ENCODE measurements at places on chromosomes 5 and 9.

- no peaks in the 10 kb centered on the region for H3K27me3 ChIP-seq
- no peak for DNase-seq
- H3K4me1 ChIP-seq, result no peaks in the 10 kb centered on the region
Measured at GRCh38 chr5:65171645-65172044, 310.1 kb downstream of the ADAMTS6 start.

DNA sequence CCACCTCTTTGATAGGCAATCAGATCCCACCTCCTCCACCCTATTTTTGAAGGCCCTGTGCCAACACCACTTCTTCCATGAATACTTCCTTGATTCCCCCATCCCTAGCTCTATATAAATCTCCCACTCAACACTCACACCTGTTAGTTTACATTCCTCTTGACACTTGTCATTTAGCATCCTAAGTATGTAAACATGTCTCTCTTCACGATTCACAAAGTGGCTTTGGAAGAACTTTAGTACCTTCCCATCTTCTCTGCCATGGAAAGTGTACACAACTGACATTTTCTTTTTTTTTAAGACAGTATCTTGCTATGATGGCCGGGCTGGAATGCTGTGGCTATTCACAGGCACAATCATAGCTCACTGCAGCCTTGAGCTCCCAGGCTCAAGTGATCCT is 1.5 kb upstream of the FXN start:
- no peaks in the 10 kb centered on the region for H3K27me3 ChIP-seq
- no peak overlapping the region for H3K4me3 ChIP-seq
- no peaks in the 10 kb centered on the region for H3K36me3 ChIP-seq
- DNase-seq, result no peak

GRCh38 chr9:127892831-127893230 is 6.6 kb downstream of the ST6GALNAC6 start:
- H3K36me3 ChIP-seq, result peaks cover 41% of the 10 kb centered on the region
- no peak overlapping the region for H3K27ac ChIP-seq
- peaks cover 19% of the 10 kb centered on the region for H3K4me1 ChIP-seq
- no peak for DNase-seq

DNA sequence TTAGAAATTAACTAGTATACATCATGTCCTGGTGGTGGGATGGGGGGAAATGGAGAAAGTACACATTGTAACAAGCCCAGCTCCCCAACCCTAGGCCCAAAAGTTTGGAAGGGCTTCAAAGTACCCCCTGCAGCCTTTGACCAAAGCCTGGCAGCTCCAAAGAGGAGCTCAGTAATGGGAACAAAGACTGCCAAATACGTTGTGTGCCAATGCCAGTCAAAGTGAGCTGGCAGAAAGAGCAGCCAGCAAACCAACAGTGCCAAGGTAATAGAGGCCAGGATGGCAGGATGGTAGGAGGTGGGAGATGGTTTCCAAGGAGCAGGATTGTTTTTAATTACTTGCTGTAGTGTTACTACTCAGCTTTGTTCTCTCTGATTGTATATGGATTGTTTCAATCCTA is 248.3 kb downstream of the COX7C start:
- no peak overlapping the region for H3K4me3 ChIP-seq
- no peaks in the 10 kb centered on the region for H3K4me1 ChIP-seq
- DNase-seq, result no peak
- no peak overlapping the region for H3K27ac ChIP-seq
- H3K36me3 ChIP-seq, result no peaks in the 10 kb centered on the region
- H3K27me3 ChIP-seq, result no peaks in the 10 kb centered on the region

- DNase-seq, result no peak
- H3K27me3 ChIP-seq, result no peaks in the 10 kb centered on the region
- H3K4me1 ChIP-seq, result no peaks in the 10 kb centered on the region
Measured at GRCh38 chr5:10233505-10233904, 16.2 kb downstream of the ATPSCKMT start.

DNA sequence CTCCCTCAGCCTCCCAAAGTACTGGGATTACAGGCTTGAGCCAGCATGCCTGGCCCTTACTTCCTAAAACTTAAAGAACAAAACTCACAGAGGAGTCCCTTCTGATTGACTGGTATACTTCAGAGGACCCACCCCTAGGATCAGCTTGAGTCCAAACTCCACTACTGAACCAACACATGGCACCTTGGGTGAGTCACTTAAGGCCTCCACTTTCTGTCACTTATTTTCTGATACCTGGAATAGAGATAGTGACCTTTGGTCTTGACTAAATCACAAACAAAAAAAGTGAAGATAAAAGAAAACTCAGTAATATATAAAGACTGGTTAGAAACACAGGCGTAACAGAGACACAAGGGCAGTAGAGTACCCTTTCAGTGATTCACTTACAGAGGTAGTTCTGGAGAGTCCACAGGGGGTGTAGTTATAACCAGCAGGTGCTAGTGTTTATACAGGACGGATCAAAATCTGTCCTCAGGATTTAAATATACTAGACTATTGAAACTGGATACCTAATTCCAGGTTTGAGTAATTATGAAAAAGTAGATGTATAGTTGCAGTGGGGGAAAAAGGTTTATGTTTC is 274.3 kb upstream of the ANKRD55 start:
- H3K27ac ChIP-seq, result no peak overlapping the region
- H3K27me3 ChIP-seq, result no peaks in the 10 kb centered on the region
- DNase-seq, result no peak
- H3K4me1 ChIP-seq, result peaks cover 15% of the 10 kb centered on the region

DNA sequence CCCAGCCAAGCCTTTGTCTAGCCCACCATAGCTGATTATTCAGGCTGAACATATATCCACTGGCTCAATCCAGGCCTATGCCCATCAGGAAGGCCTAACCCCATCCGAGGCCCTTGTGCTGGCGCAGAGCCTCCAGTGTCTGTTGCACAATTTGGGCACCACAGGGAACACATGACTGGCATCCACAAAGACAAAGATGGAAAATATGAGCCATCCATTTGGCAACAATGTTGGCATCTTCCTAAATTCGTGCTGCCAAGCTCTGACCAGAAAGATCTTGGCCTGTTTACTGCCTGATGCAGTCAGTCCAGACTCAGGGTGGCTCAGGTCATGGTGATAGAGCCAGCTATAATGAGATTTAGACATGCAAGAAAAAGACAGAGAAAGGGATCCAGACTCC is 233.8 kb downstream of the PIK3R1 start:
- H3K36me3 ChIP-seq, result no peaks in the 10 kb centered on the region
- H3K4me1 ChIP-seq, result peaks cover 3% of the 10 kb centered on the region
- H3K27me3 ChIP-seq, result no peaks in the 10 kb centered on the region

GRCh38 chr5:146130440-146131045 is 25.2 kb upstream of the PLAC8L1 start:
- DNase-seq, result no peak
- H3K27ac ChIP-seq, result no peak overlapping the region
- no peaks in the 10 kb centered on the region for H3K27me3 ChIP-seq

DNA sequence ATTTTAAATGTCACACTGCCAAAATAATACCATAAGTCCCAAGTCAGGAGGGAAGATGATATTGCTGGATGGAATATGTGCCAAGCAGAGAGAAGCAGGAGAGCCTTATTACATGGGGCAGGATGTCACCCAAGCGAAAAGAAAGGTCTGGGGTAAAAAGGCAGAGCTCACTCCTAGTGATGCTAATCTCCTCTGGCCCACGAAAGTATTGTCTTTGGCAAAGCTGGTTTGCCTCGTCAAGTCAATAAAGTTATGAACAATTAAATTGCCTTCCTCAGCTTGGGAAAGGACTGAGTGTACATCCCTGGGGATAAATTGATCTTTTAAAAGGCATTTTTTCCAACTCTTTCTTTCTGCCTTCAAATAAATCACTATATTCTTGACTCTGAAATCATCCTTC is 220.6 kb downstream of the DMAC1 start:
- H3K27ac ChIP-seq, result no peak overlapping the region
- no peaks in the 10 kb centered on the region for H3K4me1 ChIP-seq
- H3K27me3 ChIP-seq, result no peaks in the 10 kb centered on the region

- H3K27ac ChIP-seq, result no peak overlapping the region
- H3K36me3 ChIP-seq, result no peaks in the 10 kb centered on the region
- DNase-seq, result no peak
- no peaks in the 10 kb centered on the region for H3K27me3 ChIP-seq
- H3K4me3 ChIP-seq, result no peak overlapping the region
- no peaks in the 10 kb centered on the region for H3K4me1 ChIP-seq
Measured at GRCh38 chr5:60668686-60669304, 31.2 kb downstream of the DEPDC1B start.
